Osteocyte (in vitro differentiated cells): ENCODE measurements at places on chromosomes 12 and 14. TPM values are rescaled to one million over a fixed set of nuclear protein-coding genes. Genes with fewer than 3 reads are reported as not detected.

Gene KLRC1
- not detected in 2 replicates for total RNA-seq

- no peak for DNase-seq
These were observed 197.8 kb downstream of the PTPRO start for GRCh38 chr12:15520083-15520482.

DNA sequence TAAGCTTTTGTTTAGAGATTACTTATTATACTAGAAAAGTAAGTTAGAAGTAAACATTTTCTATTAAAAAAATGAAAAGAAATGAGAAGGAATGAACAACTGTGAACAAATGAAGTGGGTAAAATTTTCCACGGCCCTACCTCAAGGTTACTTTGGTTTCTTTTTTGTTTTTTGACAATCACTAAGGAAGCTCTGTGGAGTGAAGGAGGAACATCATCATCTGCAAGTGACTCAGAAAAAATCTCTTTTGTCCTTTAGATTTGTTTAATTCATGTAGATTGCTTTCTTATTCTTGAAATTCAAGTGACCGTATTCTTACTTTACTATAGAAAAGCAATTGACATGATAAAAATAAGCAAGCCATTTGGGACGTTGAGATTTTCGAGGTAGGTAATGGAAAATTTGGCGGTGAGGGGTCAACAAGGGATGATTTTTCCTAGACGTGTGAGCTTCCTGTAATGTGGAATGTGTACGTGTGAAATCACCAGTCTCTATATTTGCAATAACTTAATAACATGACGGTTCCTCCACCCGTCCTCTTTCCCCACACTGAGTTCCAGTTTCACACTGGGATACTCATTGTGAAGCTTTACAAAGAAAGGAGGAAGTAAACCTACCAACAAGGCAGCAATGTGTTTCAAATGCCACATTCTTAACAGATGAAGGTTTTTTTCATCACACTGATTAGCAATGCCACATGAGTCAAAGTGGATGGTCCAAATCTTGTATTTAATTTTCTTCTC lies 62.3 kb upstream of the EGLN3 start:
- DNase-seq: no peak

- no peak for DNase-seq
These were observed 101.6 kb downstream of the SLC15A5 start for GRCh38 chr12:16175840-16176239.

DNA sequence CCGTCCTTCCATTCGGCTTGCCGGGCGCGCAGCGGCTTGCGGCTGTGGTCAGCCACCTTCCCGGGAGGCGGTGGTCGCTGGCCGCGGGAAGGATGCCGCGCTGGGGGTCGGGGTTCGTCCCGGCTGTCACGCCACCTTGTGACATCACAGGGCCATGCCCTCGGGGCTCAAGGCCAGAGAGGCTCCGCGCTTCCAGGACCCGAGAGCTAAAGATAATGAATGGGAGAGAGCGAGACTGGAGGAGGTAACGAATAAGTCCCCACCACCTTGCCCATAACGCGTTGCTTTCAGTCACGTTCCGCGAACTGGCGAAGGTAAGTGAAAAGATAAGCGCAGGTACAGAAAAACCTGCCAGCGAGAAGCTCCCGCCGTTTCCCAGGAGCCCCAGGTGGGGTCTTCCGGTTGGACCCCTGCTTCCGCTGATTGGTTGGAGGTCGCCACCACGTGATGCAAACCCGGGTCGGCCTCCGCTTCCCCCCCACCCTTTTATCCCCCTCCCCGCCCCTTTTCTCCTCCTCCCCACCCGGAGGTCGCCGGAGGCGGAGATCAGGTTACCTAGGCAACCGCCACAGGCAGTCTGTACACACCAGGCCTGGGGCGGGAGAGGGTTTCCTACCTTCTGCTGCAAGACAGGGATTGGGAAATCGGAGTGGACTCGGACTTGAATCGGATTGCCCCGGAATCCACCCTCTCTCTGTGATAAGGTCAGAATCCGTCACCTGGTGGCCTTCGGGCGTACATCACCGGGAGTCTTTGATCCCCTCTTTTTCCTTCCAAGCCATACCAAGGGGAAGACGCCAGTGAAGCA lies at the start of gene LRRC9:
TSS of gene LRRC9 (plus strand) at position 575 of the 808 bp plus-strand sequence.
- no peak for DNase-seq

- no peak for DNase-seq
These were observed 633 bp downstream of the TC2N start for GRCh38 chr14:91866511-91867295.

- no peak for DNase-seq
These were observed 111.4 kb downstream of the TMTC3 start for GRCh38 chr12:88253371-88253978.

GRCh38 chr12:108596854-108597558 lies 878 bp downstream of the TMEM119 start:
- no peak for DNase-seq

DNA sequence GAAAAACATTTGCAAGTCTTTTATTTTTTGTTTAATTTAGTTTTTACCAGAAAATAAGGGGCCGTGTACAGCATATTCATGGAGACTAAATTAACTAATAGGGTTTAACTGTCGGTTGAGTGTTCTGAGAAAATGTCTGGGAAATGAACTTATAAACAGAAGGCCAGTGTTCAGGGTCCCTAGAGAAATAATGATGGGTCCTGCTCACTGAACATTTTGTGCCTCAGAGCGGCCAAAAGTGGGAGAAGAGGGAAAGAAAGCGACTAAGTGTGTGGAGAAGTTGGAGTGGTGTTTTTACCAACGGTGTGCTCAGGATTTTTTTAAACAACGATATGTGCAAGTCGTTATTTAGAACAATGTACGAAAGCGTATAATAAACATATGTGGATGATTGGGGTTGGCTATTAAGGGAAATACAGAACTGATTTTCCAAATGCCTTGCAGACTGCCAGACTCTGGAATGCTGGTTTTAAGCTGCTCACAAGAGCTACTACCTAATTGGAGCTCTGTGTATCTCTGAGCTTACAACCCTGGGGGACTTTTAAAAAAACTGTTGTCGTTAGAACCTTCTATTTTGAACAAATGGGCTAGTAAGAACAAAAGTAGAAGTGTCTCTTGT lies 166.7 kb downstream of the SLC38A4 start:
- DNase-seq: no peak

Gene LHX5
- total RNA-seq: not detected in 2 replicates

DNA sequence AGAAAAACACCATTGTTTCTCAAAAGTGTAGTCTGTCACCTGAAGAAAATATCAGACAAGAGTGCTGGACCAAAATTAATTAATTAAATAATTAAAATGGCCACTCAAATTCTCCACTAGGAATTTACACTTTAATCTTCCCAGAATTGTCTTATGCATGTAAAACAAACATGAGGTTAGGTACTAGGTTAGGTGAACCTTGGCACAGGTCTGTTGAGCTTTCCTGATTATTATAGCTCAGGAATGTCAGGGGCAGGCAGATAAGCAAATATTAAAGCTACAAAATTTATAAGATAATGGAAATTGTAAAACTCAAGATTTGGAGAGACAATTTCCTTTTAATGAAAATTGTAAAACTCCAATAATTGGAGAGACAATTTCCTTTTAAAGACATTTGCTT lies 253.2 kb downstream of the BMP4 start:
- no peak for DNase-seq

Gene RBP5
- total RNA-seq: not detected in 2 replicates

GRCh38 chr14:21308132-21308478 lies 28.2 kb downstream of the RPGRIP1 start:
- no peak for DNase-seq

Gene ADAMTS20
- total RNA-seq: not detected in 2 replicates

- no peak for DNase-seq
These were observed 50.7 kb downstream of the ZC3H14 start for GRCh38 chr14:88613552-88614010.

- DNase-seq: no peak
These were observed 797.4 kb downstream of the RPS29 start for GRCh38 chr14:48788771-48789170.

Gene FGF6
- not detected in 2 replicates for total RNA-seq

DNA sequence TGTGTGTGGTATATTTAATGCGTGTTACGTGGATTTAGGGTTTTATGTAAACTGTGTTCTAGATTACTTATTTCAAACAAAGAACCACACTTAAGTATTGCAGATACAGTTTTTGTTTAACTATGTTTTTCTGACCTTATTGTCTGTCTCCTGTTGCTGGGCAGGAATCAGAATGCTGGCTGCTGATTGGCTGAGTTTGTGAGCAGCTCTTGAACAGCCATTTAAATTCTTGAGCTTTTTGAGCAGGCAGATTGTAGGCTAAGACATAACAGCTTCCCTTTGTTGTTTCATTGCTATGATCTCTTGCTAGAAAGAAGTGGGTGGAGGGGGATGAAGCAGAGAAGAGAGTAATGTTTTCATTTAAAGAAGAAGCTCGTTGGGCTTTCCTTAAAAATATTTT lies 52.2 kb downstream of the ATF7IP start:
- DNase-seq: no peak

GRCh38 chr12:120928864-120929652 lies 24.9 kb upstream of the SPPL3 start:
- no peak for DNase-seq

Gene MYF6
- total RNA-seq: not detected in 2 replicates

Gene TSHR
- not detected in 2 replicates for total RNA-seq

DNA sequence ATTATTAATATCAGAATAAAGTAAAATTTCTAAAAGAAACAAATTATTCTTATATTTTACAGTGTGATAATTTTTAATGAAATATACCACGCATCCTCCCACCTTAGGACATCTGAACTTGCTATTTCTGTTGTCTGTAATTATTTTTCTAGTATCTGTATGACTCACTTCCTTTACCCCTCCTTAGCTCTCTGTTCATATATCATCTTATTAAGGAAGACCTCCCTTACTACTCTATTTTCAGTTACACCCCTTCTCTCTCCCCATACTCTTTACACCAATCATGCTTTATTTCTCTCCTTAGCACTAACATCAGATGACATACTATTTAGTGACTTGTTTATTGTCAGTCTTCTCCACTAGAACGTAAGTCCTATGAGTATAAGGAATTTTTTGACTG lies 34.2 kb upstream of the C12orf50 start:
- DNase-seq: no peak
